Neural crest cell (in vitro differentiated cells): ENCODE measurements at places on chromosomes 7 and 10. TPM values are rescaled to one million over a fixed set of nuclear protein-coding genes. Genes with fewer than 3 reads are reported as not detected.

The COPG2 gene
- total RNA-seq: 59.9 and 62.7 TPM in 2 replicates

- no peaks in the 10 kb centered on the region for H3K4me1 ChIP-seq
- no peak for DNase-seq
- H3K4me3 ChIP-seq: no peak overlapping the region
- H3K27ac ChIP-seq: no peak overlapping the region
These were observed 17.9 kb downstream of the ENKUR start for GRCh38 chr10:24998044-24998443.

DNA sequence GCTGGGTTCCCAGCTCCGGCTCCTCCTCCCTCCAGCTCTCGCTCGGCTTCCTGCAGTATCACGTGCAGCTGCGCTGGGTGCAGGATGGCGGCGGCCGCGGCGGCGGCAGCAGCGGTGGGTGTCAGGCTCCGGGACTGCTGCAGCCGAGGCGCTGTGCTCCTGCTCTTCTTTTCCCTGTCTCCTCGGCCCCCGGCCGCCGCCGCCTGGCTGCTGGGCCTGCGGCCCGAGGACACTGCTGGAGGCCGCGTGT lies at the start of gene CNNM1:
TSS of gene CNNM1 (plus strand) at position 53 of the 250 bp plus-strand sequence. CDS start at position 85, 32 bp downstream.
- peaks cover 7% of the 10 kb centered on the region for H3K4me1 ChIP-seq
- no peak within 1 kb of the TSS for H3K27ac ChIP-seq
- H3K27me3 ChIP-seq: peaks cover 65% of the 10 kb centered on the region
- peaks cover 2% of the 10 kb centered on the region for H3K36me3 ChIP-seq

- H3K4me3 ChIP-seq: no peak overlapping the region
- no peaks in the 10 kb centered on the region for H3K36me3 ChIP-seq
- H3K27ac ChIP-seq: no peak overlapping the region
- no peak for DNase-seq
- peaks cover 22% of the 10 kb centered on the region for H3K27me3 ChIP-seq
These were observed 9.6 kb downstream of the IL2RA start for GRCh38 chr10:6052247-6053221.

The C10orf53 gene
- total RNA-seq: 0.14 TPM in 1 of 2 replicates, not detected in the other

- no peak overlapping the region for H3K27ac ChIP-seq
- no peaks in the 10 kb centered on the region for H3K27me3 ChIP-seq
- no peaks in the 10 kb centered on the region for H3K4me1 ChIP-seq
- DNase-seq: no peak
These were observed 106.6 kb downstream of the CNOT4 start for GRCh38 chr7:135403302-135403701.

DNA sequence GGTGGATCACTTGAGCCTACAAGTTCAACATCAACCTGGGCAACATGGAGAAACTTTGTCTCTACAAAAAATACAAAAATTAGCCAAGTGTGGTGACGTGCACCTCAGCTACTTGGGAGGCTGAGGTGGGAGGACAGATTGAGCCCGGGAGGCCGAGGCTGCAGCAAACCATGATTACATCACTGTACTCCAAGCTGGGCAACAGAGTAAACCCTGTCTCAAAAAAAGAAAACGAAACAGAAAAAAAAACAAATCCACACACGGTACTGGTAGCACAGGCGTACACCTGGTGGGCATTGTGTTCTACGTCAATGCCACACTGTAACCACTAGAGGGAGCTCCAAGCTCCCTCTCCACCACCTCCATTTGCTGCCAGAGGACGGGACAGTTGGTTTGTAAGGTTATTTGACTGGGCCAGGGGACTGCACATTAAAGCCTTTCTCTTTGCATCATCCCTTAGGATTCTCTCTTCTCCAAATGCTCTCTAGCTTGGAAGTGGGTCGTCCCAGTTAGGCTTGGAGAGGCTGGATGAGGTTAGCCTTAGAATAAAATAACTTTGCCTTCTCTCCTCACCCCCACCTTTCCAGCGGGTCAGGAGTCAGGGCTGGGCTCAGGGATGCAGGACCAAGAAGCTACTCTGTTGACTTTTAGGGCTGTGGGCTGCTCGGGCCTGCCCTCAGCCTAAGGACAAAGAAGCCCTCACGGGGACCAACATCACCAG lies 130.8 kb downstream of the SORBS1 start:
- no peaks in the 10 kb centered on the region for H3K27me3 ChIP-seq
- DNase-seq: peak; percentile 28
- H3K27ac ChIP-seq: no peak overlapping the region

DNA sequence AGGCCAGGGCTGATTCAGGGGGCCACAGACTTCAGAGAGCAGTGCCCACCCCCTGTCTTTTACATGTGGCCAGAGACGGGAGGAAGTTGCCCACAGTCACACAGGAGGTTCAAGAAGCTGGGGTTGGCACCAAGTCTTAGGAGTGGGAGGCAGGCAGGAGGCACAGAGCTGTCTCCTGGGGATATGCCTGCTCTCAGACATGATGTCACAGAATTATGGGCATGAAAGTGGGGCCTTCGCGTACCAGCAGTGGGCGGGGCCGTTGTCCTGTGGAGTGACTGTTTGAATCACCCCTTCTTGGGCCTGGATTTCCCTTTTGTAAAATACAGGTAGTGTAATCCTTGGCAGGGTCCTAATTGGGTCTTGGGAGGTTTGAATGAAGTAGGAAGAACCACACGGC lies 81.2 kb upstream of the PPIF start:
- H3K4me1 ChIP-seq: peaks cover 71% of the 10 kb centered on the region
- no peak overlapping the region for H3K4me3 ChIP-seq
- DNase-seq: no peak

The ACBD7 gene
- 11.8 and 12.0 TPM in 2 replicates for total RNA-seq

DNA sequence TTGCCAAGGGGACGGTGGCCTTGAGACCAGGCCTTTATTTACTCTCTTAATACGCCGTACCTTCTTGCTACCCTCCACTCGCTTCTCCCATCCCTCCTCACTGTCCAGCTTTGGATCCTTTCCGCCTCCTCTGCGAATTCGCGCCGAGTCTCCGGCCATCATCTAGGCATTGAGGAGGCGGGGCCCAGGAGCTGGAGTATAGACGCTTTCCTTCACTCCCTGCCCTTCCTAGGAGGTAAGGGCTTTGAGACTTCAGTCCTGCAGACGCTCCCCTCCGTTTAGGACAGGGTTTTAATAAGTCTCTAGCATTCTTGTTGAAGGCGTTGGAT lies 538 bp downstream of the TFAM start:
- peak overlapping the region; percentile 99 for H3K4me3 ChIP-seq
- DNase-seq: peak; percentile 20
- H3K36me3 ChIP-seq: peaks cover 6% of the 10 kb centered on the region
- no peaks in the 10 kb centered on the region for H3K27me3 ChIP-seq
- H3K27ac ChIP-seq: peak overlapping the region; percentile 99

DNA sequence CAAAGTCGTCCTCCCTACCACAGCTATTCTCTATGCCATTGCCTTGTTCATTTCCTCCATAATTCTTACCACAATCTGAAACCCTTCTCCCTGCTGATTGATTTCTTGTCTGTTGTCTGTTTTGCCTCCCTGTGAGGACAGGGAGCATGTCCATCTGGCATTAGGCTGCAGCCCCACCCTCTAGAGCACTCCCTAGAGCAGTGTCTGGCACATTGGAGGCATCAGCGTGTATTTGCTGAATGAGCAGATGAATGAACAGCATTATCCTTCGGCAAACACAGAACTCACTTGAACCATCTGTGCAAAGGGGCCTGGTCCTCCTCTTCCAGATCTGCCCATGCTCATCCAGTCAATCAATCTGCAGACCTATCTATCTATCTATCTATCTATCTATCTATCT lies 5.1 kb upstream of the DMBT1 start:
- no peak overlapping the region for H3K27ac ChIP-seq
- no peak for DNase-seq
- H3K36me3 ChIP-seq: no peaks in the 10 kb centered on the region
- peaks cover 41% of the 10 kb centered on the region for H3K27me3 ChIP-seq

- DNase-seq: no peak
- H3K36me3 ChIP-seq: peaks cover 14% of the 10 kb centered on the region
- no peaks in the 10 kb centered on the region for H3K4me1 ChIP-seq
- H3K27ac ChIP-seq: no peak overlapping the region
These were observed 35.4 kb downstream of the MGMT start for GRCh38 chr10:129502448-129502847.

The LRRC18 gene
- total RNA-seq: not detected in 2 replicates

DNA sequence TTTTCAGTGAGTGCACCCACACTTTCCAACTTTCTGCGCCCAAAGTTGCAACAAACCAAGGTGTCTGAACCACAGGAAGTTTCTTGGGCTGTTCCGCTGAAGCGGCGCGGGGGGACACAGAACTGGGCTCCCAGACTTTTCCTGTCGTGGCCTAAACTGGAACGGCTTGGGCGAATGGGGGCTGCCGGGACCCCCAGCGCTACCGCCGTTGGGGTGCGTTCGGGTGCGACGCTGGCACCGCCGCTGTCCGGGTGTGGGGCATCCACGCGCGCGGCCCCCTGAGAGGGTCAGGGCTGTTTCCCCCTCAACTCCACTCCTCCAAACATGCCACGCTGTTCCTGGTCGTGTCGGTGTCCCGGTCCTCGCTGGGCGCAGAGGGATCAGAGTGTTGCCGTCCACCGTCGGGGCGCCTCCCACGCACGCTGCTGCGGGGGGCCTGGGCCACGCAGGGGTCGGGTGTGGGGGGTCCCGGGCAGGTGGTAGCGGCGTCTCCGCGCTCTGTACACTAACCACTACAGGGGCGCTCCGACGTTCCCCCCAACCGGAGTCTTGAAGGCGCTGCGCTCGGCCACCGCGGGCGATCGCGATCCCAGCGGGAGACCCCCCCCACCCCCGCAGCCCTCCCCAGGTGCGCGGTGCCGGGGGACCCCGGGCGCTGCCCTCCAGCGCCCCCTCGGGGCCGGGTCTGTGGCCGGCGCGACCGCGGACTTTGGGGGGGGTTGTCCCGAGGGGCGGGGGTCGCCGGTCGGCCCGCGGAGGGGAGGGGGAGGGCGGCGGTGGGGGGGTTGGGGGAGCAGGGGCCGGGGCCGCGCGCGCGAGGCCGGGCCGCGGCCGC lies 2.2 kb upstream of the CUX1 start:
- no peak overlapping the region for H3K27ac ChIP-seq
- DNase-seq: peak; percentile 49
- H3K36me3 ChIP-seq: no peaks in the 10 kb centered on the region

- peaks cover 4% of the 10 kb centered on the region for H3K36me3 ChIP-seq
- H3K4me1 ChIP-seq: peaks cover 31% of the 10 kb centered on the region
- H3K27me3 ChIP-seq: no peaks in the 10 kb centered on the region
- no peak for DNase-seq
These were observed 1.2 kb downstream of the NSUN5 start for GRCh38 chr7:73307436-73307835.

- no peak for DNase-seq
- peaks cover 8% of the 10 kb centered on the region for H3K4me1 ChIP-seq
- no peaks in the 10 kb centered on the region for H3K36me3 ChIP-seq
- no peaks in the 10 kb centered on the region for H3K27me3 ChIP-seq
- no peak overlapping the region for H3K4me3 ChIP-seq
These were observed 127.0 kb downstream of the TCERG1L start for GRCh38 chr10:131184503-131184902.

DNA sequence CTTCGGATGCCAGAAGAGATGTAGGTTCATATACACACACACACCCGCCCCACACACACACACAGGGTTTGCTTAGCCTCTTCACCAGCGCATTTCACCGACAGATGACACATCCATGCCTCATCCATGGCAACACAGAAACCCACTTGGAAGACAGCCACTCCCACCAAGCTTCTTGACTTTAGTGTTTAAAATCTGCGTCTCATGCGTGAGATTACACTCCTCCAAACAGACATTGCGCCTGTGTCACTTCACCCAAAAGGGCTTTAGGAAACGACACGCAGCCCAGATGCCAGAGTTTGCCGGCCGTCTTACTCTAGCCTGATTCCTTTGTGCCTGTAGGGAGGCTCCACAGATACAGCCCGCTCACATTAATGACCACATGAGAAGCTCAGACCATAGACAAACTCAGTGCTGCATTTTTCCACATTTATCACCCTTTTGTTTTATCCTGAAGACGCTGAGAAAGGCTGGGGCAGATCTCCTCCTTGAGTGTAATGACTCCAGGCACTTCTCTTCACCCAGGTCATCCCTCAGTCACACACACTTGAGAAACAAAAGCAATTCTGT lies 73.8 kb downstream of the DIP2C start:
- peaks cover 58% of the 10 kb centered on the region for H3K4me1 ChIP-seq
- DNase-seq: no peak
- H3K4me3 ChIP-seq: peak overlapping the region; percentile 0
- no peak overlapping the region for H3K27ac ChIP-seq
- no peaks in the 10 kb centered on the region for H3K27me3 ChIP-seq

DNA sequence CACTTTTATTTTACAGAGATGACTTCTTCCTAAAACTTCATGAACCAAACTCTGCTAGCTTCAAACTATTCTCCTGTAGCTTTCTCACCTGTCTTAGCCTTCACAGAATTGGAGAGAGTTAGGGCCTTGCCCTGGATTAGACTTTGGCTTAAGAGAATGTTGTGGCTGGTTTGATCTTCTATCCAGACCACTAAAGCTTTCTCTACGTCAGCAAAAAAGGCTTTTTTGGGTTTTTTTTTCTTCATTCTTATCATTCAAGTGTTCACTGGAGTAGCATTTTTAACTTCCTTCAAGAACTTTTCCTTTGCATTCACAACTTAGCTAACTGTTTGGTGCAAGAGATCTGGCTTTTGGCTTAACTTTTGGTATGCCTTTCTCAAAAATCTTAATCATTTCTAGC lies 19.3 kb upstream of the CCDC172 start:
- no peak overlapping the region for H3K4me3 ChIP-seq
- DNase-seq: no peak
- H3K27me3 ChIP-seq: no peaks in the 10 kb centered on the region
- no peaks in the 10 kb centered on the region for H3K36me3 ChIP-seq
